IMR-90 (cell line): ENCODE measurements at places on chromosomes 7 and 10. TPM values are rescaled to one million over a fixed set of nuclear protein-coding genes. Genes with fewer than 3 reads are reported as not detected.

DNA sequence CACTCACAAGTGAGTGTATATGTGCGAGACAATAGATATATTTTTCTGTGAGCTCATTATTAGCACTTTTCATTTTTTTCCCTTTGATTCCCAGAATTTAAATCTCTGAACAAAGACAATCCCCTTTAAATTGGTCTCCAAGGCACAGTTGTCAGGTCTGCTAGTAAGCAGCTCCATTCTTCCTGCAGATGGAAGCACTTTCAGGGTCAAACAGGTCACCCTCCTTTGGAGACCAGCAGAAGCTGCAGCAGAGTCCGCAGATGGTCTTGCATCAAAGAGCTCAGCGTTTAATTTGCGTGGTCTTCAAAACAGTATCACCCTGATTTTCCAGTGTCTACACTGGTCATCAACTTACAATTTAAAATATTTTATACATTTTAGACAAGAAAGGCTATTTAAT is 543.8 kb downstream of the ARL4A start:
- no peaks in the 10 kb centered on the region for H3K4me1 ChIP-seq
- no peaks in the 10 kb centered on the region for H3K27me3 ChIP-seq
- H3K27ac ChIP-seq, result no peak overlapping the region
- no peak for DNase-seq
- no peak overlapping the region for H3K4me3 ChIP-seq
- no peaks in the 10 kb centered on the region for H3K36me3 ChIP-seq

- no peaks in the 10 kb centered on the region for H3K27me3 ChIP-seq
- DNase-seq, result no peak
- H3K4me1 ChIP-seq, result no peaks in the 10 kb centered on the region
- H3K36me3 ChIP-seq, result no peaks in the 10 kb centered on the region
- H3K27ac ChIP-seq, result no peak overlapping the region
Observed at GRCh38 chr7:147279514-147279913, 1162.9 kb downstream of the CNTNAP2 start.

PPA1 gene
- total RNA-seq, result 102 and 211 TPM in 2 replicates

PNLIPRP1 gene
- not detected in 2 replicates for total RNA-seq

DNA sequence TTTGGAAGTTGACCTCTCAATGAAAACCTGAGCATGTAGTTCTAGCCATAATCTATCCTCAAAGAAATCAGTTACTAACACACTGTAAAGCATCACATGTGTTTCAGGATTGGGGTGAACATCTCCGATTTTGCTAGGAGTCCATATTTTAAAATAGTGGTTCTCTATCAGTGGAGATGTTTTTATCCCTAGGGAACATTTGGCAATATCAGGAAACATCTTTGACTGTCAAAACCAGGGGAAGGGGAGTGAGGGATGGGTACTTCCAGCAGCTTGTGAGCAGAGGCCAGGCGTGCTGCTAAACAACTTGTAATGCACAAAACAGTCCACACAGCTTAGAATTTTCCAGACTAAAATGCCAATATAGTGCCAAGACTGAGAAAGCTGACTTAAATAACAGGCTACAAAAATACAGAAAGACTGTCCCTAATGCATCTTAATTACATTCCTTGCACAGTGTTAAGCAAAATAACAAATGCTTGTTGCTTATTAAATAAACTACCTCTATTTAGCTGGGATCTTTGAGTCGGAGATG is 120.9 kb downstream of the CRPPA start:
- no peaks in the 10 kb centered on the region for H3K4me1 ChIP-seq
- DNase-seq, result no peak
- H3K36me3 ChIP-seq, result no peaks in the 10 kb centered on the region
